Endothelial cell of umbilical vein (primary cell): ENCODE measurements at places on chromosomes 13 and 19. TPM values are rescaled to one million over a fixed set of nuclear protein-coding genes. Genes with fewer than 3 reads are reported as not detected.

GRCh38 chr13:33934343-33934742 lies 116.4 kb downstream of the RFC3 start:
- DNase-seq, result no peak
- no peaks in the 10 kb centered on the region for H3K36me3 ChIP-seq
- H3K4me3 ChIP-seq, result no peak overlapping the region
- no peaks in the 10 kb centered on the region for H3K4me1 ChIP-seq
- H3K27ac ChIP-seq, result no peak overlapping the region

DNA sequence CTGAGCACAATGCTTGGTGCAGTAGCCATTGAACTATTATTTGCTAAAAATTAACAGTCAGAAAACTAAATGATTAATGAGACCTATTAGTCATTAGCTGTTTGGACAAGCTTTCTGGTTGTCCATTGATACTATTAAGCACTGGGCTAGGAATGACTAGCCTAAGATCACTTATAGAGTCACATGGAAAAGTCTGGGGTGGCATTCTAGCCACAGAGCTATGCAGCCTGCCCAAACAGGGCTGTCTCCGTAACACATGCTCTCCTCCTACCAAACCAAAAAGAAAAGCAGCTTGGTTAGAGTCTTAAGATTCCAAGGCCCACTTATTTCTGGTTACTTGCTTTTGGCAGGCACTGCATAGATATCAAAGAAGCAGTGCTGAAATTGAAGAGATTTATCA lies 193.5 kb upstream of the NBEA start:
- H3K4me3 ChIP-seq, result no peak overlapping the region
- no peaks in the 10 kb centered on the region for H3K36me3 ChIP-seq
- no peak for DNase-seq
- H3K4me1 ChIP-seq, result peaks cover 5% of the 10 kb centered on the region

GRCh38 chr13:40617801-40618356 lies 48.6 kb downstream of the FOXO1 start:
- H3K36me3 ChIP-seq, result peaks cover 6% of the 10 kb centered on the region
- H3K27me3 ChIP-seq, result no peaks in the 10 kb centered on the region
- H3K4me1 ChIP-seq, result peaks cover 35% of the 10 kb centered on the region

DNA sequence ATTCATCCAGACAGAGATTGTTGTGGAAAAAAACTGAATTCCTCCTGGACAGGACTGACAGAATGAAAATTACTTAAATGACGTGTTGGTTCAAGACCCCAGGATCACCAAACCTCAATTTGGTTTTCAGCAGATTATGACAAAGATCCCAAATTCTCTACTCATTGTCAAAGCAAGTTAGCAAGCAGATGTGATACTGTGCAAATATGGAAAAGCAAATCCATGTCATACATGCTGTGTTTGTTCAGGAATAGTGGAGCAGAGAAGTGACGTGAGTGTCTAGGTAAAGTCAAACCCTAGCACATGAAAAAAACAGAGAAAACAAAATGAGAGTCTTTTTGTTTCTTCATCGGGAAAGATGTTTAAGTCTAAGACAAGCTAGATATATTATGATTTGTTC lies 169.2 kb upstream of the NBEA start:
- no peaks in the 10 kb centered on the region for H3K36me3 ChIP-seq
- no peaks in the 10 kb centered on the region for H3K27me3 ChIP-seq
- no peak overlapping the region for H3K4me3 ChIP-seq
- H3K4me1 ChIP-seq, result no peaks in the 10 kb centered on the region
- DNase-seq, result no peak

- no peak overlapping the region for H3K4me3 ChIP-seq
- no peaks in the 10 kb centered on the region for H3K4me1 ChIP-seq
- H3K27ac ChIP-seq, result no peak overlapping the region
- no peak for DNase-seq
- no peaks in the 10 kb centered on the region for H3K36me3 ChIP-seq
- no peaks in the 10 kb centered on the region for H3K27me3 ChIP-seq
Measured at GRCh38 chr13:18946738-18947137, 234.9 kb downstream of the TUBA3C start.

DNA sequence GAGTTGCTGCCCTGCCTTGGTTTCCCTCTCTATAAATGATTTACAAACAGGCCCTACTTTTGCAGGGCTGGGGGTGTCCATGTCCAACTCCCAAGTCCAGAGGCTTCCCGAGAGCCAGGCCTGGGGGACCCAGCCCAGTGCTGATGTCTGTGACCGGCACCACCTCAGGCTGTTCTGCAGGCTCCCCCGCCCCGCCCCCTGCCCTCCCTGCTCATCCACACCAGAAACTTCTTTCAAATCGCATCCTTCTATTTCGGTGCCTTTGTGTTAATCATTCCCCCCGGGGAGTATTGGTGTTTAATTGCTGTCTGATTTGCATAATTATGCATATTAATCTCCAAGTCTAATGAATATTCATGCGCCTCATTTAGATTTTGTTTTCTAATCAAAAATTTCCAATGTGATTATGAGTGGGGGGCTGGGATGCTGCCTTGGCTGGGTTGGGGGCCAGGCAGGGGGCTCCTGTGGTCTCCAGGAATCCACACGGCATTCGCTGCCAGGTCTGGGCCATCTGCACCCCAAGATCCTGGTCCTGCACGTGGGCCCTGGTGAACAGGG lies 19.1 kb downstream of the TCF3 start:
- DNase-seq, result no peak
- H3K4me3 ChIP-seq, result no peak overlapping the region
- no peaks in the 10 kb centered on the region for H3K27me3 ChIP-seq
- H3K36me3 ChIP-seq, result peaks cover 32% of the 10 kb centered on the region
- no peak overlapping the region for H3K27ac ChIP-seq

ALKBH6 gene
- 17.3 and 21.4 TPM in 2 replicates for total RNA-seq
